ENCODE measurements at places on chromosomes 4 and X.

GRCh38 chr4:13626492-13627177, 890 bp downstream of the BOD1L1 start:
- DNase-seq, result no peak

- no peak for DNase-seq
Observed at GRCh38 chrX:81202943-81203342, 1.0 kb downstream of the SH3BGRL start.

- no peak for DNase-seq
Observed at GRCh38 chr4:52143815-52144214, 92.7 kb downstream of the SPATA18 start.

DNA sequence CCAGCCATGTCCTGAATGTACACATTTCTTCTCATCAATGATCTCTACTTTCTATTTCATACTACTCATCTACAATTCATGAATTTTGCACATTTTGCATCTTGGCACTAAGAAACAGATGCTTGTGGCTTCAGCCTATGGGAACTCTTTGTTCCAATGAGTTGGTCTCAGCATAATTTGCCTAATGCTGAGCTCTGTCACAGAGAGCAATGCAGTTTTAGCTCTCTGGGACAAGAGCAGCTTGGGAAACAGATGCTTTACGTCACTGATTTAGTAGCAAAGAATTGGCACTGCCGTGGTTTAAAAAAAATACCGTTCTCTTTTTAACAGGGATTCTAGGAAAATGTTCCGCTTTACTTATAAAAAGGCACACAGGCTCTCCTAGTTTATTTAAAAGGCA, 162.4 kb downstream of the WDFY3 start:
- DNase-seq, result no peak

GRCh38 chr4:28101583-28101982, 1240.9 kb downstream of the STIM2 start:
- DNase-seq, result no peak

DNA sequence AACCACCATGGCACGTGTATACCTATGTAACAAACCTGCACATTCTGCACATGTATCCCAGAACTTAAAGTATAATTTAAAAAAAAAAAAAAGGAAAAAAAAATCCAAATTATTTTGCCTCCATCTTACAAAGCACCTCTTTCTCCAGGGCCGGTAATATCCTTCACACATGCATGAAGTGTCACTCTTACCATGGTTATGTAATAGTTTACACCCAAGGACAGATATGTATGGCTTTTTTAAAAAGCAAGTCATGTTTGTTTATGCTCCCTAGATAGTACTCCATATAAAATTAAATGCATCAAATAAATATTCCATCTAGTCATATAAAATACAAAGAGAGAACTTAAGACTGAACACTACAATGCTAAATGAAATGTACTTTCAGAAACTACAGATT, 22.5 kb downstream of the CHIC2 start:
- no peak for DNase-seq

DNA sequence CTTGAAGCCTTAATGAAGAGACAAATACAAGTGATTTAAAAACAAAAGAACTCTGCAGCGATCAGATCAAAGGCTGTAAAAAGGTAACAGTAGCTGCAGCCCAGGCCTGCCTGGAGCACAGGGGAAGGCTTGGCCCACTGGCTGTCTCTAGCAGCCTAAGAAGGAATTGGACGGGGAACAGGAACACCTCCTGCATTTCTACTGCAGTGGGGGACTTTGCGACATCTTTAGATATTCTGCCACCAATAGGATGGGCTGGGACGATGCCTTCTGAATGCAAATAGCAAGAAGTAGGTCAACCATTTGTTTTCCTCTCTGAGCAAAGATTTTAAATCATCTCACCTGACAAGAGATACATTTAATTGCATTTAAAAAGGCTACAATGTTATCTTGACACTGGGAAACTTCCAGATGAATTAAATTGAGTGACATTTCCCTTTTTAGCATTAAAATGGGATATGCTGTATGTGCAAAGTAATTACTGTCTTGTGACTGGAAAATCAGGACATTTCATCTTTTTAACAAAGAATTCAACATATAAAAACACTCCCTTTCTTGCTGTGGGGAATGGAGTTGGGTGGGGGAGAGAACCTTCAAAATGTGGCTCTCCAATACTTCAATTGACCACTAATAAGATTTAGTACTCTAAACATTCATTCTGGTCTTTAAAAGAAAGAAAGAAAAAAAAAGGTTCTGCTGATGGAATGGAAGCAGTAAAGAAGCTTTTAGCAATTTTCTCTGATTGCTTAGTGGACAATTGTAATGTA, 70.0 kb downstream of the NYX start:
- DNase-seq, result no peak

DNA sequence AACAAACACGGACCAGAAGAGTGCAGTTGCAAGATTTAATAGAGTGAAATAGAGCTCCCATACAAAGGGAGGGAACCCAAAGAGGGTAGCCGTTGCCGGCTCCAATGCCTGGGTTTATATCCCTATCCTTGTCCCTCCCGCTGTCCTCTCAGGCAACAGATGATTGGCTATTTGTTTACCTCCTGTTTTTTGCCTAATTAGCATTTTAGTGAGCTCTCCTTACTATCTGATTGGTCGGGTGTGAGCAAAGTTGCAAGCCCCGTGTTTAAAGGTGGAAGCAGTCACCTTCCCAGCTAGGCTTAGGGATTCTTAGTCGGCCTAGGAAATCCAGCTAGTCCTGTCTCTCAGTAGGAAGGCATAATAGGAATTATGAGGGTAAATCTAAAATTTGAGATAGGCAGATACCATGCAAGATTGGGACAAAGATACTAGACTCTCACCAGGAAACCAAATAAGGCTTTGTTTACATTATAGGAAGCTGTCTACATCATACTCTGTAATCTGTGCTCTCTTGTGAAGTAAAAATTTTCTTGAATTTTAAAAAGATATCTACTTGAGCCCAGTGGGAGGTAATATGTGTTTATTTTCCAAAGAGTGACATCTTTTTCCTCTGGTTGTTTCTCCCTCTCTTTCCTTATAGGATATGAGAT, 65.9 kb downstream of the ATP10D start:
- DNase-seq, result no peak

DNA sequence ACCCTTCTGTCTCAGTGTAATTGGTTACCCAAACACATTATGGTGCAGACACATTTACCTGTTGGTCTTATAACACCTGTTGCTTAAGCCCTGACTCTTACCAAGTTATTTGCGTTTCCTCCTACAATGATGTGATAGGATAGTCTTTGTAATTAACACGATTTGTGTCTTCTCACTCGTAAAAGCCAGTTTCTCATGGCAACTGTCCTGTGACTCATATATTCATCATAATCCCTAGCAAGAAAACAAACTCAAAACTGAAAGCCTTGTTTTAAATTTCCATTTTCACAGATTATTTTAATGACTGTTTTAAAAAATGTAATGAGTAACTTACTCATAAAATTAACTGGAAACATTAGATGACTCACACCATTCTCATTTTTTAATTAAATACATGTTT, 495.2 kb downstream of the NLGN4X start:
- no peak for DNase-seq

DNA sequence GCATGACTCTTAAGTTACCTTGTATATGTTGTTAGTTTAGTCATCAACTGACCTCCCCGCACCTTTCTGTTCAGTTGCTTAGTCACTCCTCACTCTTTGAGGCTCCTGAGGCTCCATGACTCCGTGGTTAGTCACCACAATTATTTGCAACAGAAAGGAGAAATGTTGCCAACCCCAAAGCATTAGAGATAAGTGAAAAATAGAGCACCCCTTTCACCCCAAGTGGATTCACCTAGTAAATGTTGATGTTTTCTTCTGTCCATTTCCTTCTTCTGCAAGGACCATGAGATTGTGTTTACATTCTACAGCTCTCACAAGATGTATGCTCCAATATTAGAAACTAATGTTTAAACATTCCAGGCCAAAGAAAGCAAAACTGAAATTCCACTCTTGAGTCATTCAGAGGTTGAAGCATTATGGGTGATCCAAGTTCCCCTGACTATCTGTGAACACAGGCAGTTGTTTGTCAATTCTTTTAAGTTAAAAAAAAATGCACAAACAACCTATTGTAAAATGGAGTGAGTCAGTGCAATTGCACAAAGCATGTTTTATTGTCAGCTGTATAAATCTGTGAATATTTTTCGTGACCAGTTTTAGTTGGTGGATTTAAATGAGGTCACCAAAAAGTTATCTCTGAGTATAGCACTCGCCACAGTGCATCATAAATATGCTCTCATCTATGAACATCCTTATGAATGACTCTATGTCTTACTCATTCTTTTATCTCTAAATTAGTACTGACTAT, 552.4 kb upstream of the MAGEB2 start:
- no peak for DNase-seq
